Type B pancreatic cell (in vitro differentiated cells): ENCODE measurements at places on chromosomes 4 and X.

- DNase-seq: no peak
Measured at GRCh38 chr4:17846266-17846665, 35.5 kb downstream of the NCAPG start.

DNA sequence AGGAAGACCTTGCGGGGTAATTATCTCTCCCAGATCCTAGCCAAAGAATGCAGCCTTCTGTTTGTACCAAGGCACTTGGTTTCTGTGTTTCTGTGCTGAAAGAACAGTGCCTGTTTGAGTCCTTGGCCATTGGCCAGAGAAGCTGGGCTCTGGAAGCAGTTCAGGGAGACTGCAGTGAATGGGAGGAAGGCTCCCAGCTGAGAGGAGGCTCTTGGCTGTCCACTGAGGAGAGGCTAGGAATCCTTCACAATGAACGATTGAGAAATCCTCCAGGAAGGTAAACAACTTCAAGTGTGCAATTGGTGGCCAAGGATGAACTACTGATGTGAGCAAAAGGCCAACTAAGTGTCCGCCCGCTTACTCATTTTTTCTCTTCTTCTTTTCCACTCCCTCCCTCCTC, 61.3 kb downstream of the HS3ST1 start:
- no peak for DNase-seq

DNA sequence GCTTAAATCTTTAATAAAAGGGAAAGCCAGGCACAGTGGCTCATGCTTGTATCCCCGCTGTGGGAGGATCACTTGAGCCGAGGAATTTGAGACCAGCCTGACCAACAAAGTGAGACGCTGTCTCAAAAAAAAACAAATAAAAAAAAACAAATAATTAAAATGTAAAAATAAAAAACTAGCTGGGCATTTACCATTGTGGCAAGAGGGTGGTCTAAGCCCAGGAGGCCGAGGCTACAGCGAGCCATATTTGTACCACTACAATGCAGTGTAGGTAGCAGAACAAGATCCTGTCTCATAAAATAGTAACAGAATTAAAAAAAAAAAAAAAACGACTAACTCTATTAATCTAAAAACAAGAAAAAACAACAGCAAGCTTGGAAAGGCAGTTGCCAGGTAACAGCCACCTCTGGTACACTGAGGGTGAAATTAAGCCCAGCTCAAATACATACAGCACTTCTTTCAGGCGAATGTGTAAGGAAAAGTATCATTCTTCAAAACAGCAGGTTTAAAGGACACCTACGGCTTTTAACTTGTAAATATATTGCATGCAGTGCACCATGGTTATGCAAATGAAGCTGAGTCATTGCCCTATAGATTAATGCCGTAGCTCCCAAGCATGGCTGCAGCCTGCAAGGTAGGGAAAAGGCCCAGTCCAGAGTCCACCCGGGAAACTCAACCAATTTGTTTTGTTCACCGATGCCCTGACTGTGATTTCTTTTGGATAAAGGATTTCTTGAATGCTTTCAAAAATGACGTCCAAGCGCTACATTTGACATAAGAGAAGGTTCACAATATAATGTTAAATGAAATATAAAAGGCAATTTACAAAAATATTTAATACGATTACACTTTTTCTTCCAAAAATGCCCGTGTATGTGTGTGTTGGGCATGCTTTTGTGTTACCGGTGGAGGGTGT, 14.5 kb upstream of the TXLNG start:
- no peak for DNase-seq

- no peak for DNase-seq
Measured at GRCh38 chrX:24412637-24413363, 52.3 kb upstream of the PDK3 start.

GRCh38 chr4:8442596-8443358, 2.2 kb downstream of the TRMT44 start:
- DNase-seq: no peak

GRCh38 chr4:184313702-184314659, 96.3 kb upstream of the ENPP6 start:
- no peak for DNase-seq

GRCh38 chr4:181601103-181601502, 642.1 kb upstream of the TENM3 start:
- no peak for DNase-seq

- no peak for DNase-seq
Measured at GRCh38 chr4:48654015-48654664, 125.9 kb downstream of the FRYL start.

DNA sequence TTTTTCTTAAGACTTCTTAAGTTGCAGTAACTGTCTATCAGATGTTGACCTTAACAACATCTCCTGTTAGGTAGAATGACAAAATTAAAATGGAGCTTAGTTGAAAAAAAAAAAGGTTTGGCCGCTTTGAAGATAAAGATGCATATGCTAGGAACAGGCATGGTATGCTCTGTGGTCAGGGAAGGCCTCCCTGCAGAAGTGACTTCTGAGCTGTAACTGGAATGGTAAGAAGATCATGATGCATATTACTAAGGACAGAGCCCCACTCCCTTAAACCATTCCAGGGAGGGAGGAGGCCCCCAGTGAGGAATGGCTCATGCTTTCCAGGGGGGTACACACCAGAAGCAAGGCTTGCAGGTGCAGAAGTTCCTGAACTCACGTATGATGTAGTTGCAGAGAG, 43.7 kb downstream of the PDLIM5 start:
- no peak for DNase-seq

DNA sequence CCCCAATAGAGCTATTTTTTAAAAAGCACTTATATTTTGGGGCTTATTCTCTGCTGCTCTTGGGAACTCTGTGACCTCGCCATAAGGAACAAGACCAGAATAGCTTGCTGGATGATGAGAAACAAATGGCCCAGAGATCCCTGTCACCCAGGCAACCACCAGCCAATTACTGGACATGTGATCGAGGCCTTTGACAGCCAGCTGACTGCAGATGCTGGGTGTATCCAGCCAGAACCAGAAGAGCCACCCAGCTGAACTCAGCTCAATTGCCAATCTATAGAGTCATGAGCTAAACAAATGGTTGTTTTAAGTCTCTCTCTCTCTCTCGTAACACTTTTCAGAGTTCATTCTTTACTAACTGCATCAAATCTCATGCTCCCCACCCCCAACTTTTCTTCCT, 24.4 kb upstream of the CITED1 start:
- DNase-seq: no peak

DNA sequence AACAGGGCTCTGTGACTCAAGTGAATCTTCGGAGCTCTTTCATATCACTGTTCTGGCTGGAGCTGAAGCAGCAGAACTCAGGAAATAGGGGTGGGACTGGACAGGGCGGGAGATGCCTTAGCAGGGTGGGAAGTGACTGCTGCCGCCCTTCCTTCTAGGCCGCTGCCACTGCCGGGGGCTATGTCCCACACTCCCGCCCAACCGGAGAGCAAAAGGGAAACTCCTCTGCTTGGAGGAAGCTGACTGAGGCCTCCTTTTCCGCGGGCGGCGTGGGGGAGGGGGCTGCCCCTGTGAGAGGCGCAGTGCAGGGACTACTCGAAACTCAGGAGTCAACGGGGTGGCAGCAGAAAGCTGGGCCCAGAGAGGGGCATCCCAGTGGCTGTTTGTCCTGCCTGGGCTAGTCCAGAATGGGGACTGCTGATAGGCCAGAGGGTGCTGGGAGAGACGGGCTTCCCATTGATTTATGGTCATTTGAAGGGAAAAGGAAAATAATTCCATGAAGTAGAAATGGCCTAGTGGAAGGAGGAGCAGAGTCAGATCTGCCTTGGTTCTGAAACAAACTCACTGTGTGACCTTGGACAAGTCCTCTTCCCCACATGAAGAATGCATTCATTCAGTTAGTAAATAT, 36.9 kb downstream of the STARD8 start:
- no peak for DNase-seq

DNA sequence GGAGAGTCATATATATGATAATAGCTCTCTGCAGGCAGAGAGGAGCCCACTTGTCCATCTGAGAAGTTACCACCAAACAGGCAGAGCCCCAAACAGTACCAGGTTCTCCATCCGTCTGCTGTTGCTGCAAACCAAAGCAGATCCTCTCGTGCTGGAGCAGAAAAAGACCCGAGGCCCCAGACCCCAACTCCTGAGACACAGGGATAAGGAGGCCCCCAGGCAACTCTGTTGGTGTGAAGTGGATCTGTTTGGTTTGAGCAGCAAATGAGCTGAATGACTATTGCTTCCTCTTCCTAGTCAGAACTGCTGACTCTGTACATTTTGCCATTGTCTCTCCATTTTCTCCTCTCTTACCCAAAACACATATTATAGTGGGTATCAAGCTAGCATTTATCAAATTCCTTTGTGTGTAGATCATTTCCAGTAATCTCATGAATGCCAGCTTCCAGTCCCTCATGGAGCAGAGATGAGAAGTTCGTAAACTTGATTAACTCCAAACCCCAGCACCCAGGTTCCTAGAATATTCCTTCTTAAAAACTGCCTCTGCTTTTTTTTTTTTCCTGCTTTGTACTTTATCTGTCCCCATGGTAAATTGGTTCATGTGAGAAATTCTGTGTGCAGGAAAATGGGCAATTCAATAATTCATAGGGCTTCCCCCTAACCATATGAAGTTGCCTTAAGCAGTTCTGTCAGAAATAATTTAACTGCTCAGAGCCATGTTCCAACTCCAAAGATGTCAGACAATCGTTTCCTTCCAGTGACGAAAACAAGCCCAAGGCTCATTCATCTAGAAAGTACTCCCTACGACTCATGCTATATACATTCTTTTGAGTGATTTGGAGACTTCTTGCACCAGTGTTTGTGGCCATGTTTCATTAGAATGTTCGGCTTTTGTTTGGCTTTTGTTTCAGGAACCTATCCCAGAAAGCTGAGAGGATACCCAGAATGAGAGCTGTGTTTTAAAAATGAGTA, 98.6 kb upstream of the ATXN3L start:
- no peak for DNase-seq

- DNase-seq: no peak
Measured at GRCh38 chrX:13515211-13515930, 54.0 kb upstream of the EGFL6 start.

- no peak for DNase-seq
Measured at GRCh38 chr4:38005637-38006036, 45.4 kb downstream of the PTTG2 start.

DNA sequence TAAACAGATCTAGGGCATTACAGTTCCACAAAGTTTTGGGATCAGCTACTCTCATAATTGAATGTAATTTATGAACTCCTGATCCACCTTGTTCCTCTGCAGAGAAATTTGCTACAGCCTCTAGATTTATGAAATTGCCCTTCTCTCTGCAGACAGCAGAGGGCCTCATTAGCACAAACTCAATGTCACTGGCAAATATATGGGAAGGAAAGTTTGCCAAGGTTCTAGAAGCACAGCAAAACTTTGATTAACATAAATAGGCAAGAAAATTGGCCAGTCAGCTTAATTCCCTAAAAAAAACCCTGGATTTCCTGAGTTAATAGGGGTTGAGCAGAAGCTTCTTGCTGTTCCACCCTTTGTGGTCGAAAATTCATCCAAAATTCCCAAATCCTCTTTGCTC, 31.5 kb downstream of the PRPS1 start:
- no peak for DNase-seq

DNA sequence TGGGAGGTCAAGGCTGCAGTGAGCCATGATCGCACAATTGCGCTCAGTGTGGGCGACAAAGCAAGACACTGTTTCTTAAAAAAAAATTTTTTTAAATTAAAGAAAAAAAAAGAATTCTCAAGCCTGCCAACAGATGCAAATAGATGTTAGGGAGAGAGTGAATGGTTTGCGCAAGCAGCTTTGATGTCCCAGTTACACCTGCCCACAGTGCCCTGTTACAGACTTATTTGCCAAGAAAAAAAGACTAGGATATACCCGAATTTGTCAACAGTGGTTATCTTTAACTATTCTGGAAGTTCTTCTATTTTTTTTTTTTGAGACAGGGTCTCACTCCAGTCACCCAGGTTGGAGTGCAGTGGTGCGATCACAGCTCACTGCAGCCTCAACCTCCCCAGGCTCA, 44.3 kb upstream of the UGDH start:
- DNase-seq: no peak

DNA sequence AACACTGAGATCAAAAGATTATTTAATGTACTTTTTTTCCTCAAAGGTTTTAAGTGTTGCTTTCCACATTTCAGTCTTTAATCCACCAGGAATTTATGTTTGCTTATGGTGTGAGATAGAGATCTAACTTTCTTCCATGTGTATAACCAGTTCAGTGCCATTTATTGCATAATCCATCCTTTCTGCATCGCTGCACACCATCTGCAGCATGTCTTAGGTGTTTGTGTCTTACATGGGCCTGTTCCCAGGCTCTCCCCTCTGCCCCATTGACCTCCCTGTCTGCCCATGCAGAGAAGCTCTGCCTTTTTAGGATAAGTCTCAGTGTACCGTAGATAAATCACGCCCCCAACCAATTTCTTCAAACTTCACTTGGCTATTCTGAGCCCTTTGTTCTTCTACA, 30.3 kb downstream of the NSDHL start:
- no peak for DNase-seq

GRCh38 chr4:2954358-2955185, 8.6 kb downstream of the NOP14 start:
- no peak for DNase-seq

DNA sequence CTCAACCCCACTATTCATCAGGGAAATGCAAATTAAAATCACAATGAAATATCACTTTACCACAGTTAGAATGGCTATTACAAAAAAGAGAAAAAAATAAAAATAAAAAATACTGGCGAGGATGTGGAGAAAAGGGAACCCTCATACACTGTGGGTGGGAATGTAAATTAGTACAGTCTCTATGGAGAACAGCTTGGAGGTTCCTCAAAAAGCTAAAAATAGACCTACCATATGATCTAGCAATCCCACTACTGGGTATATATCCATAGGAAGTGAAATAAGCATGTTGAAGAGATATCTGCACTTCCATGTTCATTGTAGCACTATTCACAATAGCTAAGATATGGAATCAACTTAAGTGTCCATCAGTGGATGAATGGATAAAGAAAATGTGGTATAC, 50.5 kb upstream of the PAGE1 start:
- no peak for DNase-seq

- no peak for DNase-seq
Measured at GRCh38 chr4:185945906-185946305, 123.0 kb upstream of the TLR3 start.

DNA sequence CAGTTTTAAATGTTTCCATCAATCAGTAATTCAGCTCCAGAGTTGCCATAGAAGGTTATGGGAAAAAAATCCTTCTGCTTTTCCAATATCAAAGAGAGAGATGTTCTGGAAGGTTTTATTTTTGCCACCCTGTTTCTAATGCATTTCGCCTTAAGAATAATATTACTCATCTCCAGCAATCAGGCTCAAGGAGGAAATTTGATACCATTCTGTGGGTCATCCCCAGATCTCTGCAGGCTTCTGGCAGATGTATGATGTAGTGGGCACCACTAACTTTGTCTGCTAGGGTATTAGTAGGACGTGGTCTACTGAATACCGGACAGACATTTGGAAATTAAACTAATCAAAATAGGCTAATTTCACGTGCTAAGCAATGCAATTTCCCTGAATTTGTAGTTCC, 645.4 kb upstream of the TENM3 start:
- DNase-seq: no peak

DNA sequence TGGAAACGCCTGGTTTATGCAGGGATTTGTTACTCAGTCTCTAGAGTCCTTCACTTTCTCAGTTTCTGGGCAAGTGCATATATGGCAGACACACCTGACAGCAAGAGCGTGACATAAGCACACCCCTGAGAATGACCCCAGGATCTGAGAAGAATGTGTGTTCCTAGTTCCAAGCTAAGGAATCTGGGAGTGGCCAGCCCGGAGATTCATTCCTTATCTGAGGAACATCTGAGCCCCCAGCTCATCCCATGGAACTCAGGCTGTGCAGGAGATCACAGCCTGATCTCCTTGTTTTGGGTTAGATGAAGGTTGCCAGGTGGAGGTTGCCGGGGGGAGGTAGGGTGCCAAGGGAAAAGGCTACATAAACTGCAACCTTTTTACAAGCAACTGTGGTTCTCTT, 23.8 kb upstream of the KIAA0232 start:
- no peak for DNase-seq

GRCh38 chrX:77640702-77641101, 145.3 kb downstream of the ATRX start:
- DNase-seq: no peak
